ENCODE measurements at places on chromosomes 6 and 20.

- no peak for DNase-seq
These were observed 14.2 kb upstream of the DHX35 start for GRCh38 chr20:38947931-38948362.

DNA sequence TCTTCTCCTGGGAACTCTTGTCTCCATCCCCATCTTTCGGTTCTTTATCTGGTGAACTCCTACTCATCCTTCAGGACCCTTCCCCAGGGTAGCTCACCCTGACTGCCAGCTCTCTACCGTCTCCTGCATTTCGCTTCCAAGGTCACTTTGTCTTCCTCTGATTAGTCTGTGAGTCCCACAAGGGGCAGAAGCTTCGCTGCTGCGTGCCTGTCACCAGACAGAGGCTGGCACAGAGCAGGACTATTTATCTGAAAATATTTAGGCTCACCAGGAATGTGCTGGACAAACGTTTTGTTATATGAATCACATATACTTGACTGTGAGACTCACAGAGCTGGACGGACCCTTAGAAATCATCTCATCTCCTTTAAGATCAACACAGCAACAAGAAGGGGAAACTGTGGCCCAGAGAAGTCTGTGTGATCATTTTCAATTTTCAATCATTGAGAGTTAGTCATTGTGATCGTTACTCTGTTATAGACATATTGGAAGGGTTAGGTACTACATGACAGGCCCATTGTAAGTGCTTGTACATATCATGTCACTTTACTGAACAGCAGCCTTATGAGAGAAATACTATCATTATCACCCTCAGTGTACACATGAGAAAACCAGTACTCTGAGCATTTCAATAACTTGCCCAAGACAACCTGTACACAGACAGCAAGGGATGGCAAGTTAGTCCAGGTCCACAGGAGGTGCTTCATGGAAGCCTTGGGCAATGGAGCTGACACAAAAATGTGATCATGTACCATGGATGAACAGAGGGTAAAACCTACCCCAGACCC, 51.4 kb downstream of the JPH2 start:
- no peak for DNase-seq

DNA sequence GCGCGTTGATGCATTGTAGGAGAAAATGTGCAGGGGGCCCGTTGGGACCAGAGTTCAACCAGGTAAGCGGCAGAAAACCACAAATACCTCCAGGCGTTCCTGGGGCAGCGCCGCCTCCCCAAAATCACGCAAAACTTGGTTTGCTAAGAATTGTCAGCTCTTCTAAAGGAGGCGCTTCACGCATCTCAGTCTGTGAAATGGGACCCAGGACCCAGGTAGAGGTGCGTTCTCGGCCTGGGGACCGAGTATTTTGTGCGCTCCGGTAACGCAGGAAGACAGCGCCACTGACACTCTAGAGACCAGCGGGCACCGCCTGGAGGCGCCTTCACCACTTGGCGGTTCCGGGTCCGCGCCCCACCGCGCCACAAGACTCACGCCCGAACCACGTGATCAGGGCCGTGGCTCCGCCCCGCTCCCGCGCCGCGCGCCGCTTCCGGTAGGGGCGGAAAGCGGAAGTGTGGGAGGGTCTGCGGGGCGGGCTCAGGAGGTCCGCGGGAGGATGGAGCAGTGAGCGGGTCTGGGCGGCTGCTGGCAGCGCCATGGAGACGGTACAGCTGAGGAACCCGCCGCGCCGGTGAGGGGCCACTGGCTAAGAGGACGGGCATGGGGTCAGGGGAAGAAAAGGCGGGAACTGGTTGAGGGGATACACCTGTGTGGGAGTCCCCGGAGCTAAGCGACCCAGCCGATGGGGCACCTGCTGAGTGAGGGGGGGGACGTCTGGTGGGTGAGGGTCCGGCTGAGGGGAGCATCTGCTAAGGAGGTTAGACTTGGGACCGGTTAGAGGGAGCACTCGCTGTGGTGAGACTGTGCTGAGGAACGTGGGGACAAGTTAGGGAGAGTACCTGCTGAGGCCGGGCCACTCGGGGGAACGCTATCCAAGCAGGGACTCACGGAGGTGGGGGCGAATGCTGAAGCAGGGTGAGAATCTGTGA, at the start of gene STK4:
Gene STK4 (plus strand): TSS at position 483 of the 932 bp plus-strand sequence. CDS start 57 bp downstream, at position 540.
- peak; percentile 92 for DNase-seq

GRCh38 chr6:100664274-100665040, 199.7 kb upstream of the SIM1 start:
- DNase-seq, result no peak

GRCh38 chr20:62760856-62761758, 35.2 kb upstream of the MRGBP start:
- DNase-seq, result no peak

Data from stimulated activated CD8-positive, alpha-beta memory T cell treated with anti-CD3 and anti-CD28 coated beads, Interleukin-12 subunit alpha, Interleukin-12 subunit beta, amount 100 ng/mL, for 1 hour (primary cell).